Fibroblast of mammary gland (primary cell): ENCODE measurements at places on chromosomes 6 and 20.

DNA sequence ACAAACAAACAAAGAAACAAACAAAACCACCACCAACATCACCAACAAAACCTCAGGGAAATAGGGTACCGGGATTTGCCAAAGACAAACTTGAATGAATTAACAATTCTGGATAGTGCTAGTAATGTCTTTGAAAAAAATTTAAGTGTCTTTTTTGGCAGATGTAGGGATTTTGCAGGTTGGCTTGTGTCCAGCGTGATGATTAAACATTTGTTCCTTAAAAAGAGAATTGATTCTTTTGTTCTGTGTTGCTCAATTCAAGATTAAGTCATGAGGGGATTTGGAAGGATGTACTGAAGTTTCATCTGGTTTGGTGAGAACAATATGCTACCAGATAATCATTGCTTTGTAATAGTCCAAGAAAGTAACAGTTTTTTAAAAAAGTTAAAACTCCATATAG, 125.1 kb upstream of the HS3ST5 start:
- DNase-seq: peak; percentile 6

DNA sequence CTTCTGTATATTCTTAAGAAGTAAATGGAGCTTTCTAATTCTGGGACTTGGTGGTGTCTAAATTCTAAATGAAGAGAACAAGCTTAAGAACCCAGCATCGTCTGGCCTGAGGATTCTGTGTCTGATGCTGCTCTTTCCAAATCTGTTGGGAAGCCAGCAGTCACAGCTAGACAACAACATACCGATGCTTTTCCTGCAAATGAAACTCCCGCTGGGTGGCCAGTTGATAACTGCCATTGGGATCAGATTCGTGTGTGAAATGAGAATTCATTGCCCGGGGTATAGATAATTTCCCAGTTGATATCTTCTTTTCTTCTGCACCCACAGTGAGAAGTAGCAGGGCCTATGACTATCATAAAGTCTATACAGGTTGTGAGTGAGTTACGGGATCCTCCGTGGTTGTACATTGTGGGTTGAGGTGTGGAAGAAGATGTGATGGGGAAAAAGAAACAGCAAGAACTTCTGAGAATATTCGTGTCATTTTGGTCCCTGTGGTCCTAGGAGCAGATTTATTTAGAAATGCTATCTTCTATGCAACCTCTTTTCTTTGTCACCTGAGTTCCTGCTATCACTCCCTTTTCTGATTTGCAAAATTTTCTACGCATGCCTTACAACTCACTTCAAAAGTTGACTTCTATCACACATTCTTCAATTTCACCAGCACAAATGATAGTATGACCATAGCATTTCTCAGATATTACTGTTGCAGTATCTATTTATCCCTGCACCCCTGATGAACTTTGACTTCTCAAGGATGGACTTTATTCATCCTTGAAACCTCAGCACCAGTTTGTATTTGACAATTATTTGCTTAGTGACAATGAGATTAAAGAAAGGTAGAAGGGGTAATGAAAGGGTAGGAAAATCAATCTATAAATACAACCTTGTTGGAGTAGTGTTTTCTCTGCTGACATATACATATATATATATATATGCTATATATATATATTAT, 10.4 kb downstream of the NOX3 start:
- no peak for DNase-seq

DNA sequence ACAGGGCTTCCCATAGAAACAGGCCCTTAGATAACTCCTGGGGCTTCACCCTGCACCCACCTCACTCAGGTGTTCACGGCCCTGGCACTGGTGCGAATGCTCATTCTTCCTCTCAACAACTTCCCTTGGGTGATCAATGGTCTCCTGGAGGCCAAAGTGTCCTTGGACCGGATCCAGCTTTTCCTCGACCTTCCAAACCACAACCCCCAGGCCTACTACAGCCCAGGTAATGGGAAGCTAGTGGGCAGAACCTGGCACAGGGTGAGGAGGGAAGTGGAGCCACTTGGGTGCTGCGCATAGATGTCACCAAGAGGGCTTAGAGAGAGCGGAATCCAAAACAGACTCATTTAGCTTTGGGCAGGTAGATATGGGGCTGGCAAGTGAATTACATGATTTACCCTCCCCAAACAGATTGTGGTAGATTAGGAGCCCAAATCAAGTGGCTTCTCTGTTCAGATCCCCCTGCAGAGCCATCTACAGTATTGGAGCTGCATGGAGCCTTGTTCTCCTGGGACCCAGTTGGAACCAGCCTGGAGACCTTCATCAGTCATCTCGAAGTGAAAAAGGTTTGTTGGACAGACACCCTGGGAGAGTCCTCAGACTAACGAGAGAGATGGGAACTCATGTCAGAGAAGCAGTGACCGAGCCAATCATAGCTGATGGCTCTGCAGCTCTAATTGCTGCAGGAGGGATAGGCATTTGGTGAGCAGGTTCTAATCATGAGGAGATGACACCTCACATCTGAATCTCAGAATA, 8.5 kb downstream of the ABCC10 start:
- DNase-seq: no peak

GRCh38 chr6:87664921-87665485, 37.0 kb downstream of the AKIRIN2 start:
- no peak for DNase-seq

GRCh38 chr6:106339334-106340029, 13.9 kb upstream of the ATG5 start:
- DNase-seq: peak; percentile 83

DNA sequence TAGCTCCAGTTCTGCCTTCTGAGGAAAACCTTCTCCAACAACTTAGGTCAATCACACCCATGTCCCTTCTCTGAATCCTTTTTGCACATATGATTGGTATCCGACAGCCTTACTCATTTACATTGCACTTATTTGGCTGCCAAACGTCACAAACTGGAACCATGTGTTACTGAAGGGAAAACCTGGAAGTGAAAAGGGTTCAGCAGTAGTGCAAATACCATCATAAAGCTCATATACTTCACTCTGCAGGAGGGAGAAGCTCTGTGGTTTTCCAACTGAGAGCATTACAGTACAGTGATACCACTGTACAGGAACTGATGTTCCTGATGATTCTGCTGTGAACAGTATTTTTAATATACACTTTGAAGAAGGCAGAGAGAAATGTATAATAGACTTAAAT, 87.8 kb downstream of the SLC16A10 start:
- peak; percentile 6 for DNase-seq

GRCh38 chr20:18719426-18719825, 94.2 kb upstream of the SCP2D1 start:
- DNase-seq: peak; percentile 57

- no peak for DNase-seq
Observed at GRCh38 chr20:10634211-10634610, 39.6 kb downstream of the JAG1 start.

DNA sequence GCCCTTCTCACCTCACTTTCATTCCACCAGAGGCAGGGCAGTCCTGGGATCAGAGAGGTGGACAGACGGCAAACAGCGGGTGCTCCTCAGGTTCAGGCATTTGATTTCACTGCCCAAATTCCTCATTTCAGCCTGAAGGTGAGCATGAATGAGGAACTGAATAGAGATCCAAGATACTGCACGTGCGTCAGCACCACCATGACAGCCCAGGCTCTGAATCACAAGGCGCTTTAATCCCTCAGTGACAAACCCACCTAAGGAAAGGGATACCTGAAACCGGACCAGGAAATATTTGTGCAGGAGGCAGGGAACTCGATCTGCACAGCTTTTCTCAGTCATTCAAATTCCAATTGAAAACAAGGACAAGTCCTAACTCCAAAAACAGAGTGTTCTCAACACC, 174.8 kb upstream of the HEY2 start:
- DNase-seq: no peak

GRCh38 chr20:9912858-9913434, 74.1 kb upstream of the PAK5 start:
- DNase-seq: peak; percentile 51

DNA sequence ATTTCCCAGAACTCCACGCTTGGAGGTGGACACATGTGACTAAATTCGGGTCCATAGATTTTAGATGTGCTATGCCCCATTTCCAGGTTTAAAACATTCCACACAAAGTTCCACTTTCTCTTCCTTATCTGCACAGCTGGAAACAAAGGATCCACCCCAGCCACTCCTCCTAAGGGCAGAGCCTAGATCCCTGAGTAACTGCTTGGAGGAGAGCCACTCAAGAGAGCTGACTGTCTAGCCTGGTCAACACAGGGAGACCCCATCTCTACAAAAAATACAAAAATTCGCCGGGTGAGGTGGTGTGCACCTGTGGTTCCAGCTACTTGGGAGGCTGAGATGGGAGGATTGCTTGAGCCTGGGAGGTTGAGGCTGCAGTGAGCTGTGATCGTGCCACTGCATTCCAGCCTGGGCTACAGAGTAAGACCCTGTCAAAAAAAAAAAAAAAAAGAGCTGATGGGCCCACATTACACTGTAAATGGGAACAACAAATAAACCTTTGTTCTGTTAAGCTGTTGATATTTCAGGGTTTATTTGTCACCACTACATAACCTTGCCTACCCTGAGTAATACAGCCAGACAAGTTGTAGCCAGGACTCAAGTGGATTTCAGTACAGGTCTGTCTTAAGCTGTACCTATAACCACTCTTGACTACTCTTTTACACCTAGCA, 25.8 kb upstream of the SNRPC start:
- no peak for DNase-seq
